ENCODE measurements at places on chromosomes 11 and 22.

GRCh38 chr22:49727881-49728569 is 99.6 kb downstream of the BRD1 start:
- no peak for DNase-seq

GRCh38 chr11:113249491-113249763 is 65.0 kb upstream of the TTC12 start:
- no peak for DNase-seq

DNA sequence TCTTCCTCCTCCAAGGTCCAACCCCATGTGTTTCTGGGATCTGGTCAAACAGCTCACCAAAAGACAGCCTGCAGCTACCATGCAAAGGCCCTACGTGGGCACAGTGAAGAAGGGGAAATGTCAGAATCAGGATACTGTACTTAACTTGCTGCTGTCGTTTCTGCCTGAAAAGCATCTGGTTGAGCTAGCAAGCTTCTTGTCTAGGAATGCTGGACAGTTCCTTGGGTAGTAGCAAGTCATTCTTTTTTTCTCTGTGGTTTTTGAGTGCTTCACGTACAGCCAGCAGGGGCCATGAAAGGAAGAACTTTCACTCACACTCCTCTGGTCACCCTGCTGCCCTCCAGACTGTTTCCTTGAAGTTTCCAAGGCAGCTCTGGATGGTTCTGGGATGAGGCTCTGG is 24.7 kb downstream of the RCOR2 start:
- no peak for DNase-seq

DNA sequence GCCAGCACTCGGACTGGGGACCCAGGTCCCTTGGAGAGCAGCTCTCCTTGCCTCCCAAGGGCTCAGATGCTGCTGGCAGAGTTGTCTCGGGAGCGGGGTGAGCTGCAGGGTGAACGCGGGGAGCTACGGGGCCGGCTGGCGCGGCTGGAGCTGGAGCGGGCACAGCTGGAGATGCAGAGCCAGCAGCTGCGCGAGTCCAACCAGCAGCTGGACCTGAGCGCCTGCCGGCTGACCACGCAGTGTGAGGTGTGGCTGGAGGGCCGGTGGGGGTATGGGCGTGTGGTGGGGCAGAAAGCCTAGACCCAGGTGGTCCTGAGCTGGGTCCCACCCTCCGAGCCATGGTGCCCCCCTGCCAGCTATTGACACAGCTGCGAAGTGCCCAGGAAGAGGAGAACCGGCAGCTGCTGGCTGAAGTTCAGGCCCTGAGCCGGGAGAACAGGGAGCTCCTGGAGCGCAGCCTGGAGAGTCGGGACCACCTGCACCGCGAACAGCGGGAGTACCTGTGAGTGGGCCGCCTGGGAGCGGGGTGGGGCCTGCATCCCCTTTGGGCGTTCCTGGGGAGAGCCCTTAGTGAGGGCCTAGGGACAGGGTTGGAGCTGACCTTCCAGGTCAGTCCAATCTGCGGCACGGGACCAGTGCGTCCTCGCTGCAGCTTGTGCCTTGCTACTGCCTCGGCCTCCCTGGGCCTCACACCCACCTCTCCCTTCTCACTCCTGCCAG is 5.8 kb upstream of the RPS6KA4 start:
- no peak for DNase-seq

Measured in activated CD4-positive, CD25-positive, alpha-beta regulatory T cell (primary cell).